Caki2 (cell line): ENCODE measurements at places on chromosomes 11 and 22.

DNA sequence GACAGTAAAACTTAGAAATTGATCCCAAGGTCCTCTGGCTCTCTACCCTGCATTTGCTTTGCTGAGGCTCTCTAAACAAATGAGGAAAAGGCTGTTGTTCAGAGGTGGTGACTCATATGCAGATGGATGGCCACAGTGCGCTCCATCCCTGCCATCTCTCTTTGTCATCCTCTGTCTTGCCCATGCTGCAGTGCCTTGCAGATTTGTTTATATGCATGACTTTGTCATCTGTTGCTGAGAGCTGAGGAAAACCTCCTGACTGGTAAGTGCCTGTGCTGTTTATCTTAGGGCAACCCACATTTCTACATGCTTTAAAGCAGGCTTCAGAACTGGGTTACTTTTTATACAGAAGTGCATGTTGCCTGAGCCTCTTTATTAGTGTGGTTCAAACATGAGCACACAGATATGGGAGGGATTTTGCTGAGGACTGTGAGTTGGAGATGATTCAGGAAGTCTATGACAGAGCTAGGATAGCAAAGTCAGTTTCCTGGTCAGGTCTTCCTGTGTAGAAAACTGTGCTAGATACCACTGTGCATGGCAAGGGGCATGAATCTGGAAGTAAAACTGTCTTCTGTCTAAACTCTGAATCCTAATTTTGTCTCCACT lies 57.4 kb downstream of the JAM3 start:
- DNase-seq: peak; percentile 10

GRCh38 chr11:8679006-8679405 lies 3.5 kb downstream of the TRIM66 start:
- no peak for DNase-seq

GRCh38 chr22:18988958-18989357 lies 52.9 kb upstream of the PRODH start:
- no peak for DNase-seq

GRCh38 chr11:43954241-43954640 lies 11.8 kb downstream of the C11orf96 start:
- no peak for DNase-seq

DNA sequence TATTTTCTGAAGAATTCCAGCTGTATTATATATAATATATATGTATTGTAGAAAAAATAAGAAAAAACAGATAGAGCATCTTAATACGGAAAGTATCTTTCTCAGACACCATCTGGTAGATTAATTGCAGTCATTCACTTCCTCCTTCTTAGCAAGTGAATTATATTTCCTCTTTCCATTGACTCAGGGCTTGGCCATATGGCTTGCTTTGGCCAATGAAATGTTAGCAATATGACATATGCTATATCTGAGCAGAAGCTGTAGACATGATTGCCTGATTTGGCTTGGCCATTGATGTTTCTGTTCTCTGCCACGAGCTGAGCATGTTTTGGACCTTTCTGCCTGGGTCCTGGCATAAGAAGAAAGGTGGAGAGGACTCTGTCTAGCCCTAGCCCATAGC lies 34.4 kb upstream of the ZBED5 start:
- no peak for DNase-seq

GRCh38 chr11:10669258-10670033 lies 24.1 kb downstream of the IRAG1 start:
- DNase-seq: no peak

DNA sequence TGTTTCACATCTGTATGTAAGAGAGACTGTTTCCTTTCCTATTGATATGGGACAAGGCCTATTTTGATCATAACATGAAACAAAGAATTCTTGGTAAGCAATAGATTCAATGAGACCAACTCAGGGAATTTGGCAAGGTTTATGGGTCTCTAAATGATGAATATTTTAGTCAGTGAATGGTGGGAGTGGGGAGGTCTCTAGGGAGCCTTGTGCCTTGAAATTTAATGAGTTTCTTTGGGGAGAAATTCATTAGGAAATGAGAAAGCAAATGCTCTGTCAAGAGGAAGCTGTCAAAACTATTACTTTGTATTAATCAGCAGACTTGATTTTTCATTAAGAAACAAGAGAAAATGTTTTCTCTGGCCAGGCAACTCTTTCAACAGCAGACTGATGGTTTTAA lies 921.7 kb upstream of the API5 start:
- DNase-seq: no peak

DNA sequence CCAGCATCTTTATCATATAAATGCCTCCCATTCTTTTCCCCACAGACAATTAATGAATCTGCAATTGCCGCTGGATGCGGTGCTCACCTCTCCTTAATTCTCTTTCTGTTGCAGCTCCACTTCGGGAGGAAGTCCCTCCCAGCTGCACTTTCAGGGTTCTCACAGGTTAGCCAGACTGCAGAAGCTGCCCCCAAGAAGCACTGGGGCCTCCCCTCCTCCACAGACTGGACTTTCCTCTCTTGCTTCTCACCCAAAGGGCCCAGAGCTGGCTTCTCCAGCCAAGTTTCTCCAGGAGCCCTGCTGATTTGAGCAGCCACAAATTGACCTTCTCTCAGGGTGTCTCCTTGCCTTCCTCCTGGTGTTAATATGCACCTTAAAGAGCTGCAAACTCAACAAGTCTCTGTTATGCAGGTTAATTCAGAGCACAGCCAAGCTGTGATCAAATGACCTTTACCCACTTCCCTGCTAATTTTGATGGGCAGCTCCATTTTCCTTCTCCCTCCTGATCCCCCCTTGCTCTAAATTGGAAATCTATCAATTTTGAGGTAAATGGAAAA lies 298.9 kb downstream of the BUD13 start:
- DNase-seq: no peak

DNA sequence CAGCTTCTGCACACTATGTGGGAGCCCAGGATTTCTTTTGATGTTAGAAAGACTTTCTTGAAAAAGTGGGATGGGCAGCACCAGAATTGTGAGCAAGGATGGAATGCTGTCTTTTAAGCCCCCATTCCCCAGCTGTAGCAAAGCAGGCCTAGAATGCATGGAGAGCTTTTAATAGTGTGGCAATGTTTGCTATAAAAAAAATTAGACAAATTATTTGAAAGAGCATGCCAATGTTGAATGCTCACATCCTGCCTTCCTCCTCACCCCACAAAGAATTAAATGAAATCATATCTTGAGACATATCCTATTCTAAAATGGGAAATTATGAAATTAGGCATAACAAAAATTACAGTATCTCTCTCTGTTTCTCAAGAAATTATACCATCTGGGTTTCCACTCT lies 154.7 kb downstream of the C11orf91 start:
- DNase-seq: no peak

GRCh38 chr11:19746086-19746485 lies 33.4 kb downstream of the NAV2 start:
- DNase-seq: no peak

DNA sequence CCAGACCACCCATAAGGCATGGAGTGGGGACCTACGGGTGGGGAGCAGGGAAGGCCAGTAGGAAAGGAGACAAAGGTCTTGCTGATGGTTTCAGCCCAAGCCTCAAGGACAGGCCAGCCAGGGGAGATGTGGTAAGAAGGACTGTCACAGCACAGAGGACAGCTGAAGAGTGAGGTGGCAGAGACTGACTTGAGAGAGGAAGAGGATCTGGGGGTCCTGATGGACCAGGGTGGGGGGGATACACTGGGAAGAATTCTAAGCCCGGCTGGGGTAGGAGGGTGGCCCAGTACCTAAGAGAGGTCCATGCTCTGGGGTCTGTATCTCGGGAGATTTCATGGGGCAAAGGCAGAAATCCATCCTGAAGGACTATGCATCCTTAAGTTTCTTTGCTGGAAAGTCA lies 66.1 kb upstream of the THY1 start:
- DNase-seq: no peak

DNA sequence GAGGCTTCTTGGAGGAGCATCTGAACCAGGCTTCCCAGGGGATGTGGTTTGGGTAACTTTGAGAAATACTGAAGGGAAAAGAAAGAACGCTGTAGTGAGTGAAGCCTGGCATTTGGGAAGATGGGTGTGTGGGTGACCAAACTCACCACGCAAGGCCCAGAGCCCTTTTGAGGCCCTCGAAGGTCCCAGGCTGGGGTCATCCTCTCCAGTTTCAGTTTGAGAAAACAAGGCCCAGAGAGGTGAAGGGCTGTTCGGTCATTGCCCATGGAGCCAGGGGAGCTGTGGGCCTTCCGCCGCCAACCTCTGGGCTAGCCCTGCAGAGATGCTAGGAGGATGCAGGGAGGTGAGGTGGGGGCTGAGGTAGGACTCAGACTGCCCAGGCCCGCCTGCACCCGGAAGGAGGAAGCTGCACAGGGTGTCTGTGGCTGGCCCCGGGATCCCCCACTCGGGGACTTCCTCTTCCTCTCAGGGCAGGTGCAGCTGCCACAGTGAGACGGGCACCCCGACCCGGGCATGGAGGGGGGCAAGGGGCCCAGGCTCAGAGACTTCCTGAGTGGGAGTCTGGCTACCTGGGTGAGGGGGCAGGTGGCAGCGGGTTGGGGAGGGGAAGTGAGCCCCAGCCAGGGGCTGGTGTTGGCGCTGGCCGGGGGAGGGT lies at the start of gene CCDC88B:
CCDC88B (plus strand) TSS at position 451 of the 655 bp plus-strand sequence; CDS start at position 514, 63 bp downstream.
- DNase-seq: no peak

- DNase-seq: no peak
Observed at GRCh38 chr11:123428116-123428715, 1.9 kb upstream of the GRAMD1B start.

DNA sequence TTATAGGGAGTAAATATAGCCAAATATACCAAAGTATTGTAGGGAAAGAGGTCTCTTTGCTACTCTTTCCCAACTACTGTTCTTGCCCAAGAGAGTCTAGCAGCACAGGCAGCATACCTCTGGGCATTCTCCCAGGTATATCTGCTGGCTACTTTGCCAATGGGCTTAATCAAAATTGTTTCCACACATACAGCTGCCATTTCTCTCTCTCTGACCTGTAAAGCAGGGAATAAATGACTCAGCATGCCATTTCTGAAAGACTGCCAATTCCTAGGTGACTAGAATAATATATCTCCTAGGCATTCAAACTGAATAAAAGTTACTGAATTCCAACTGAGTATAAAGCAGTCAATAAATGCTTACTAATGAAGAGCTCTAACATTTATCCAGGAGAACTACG lies 44.6 kb downstream of the RDX start:
- peak; percentile 68 for DNase-seq

DNA sequence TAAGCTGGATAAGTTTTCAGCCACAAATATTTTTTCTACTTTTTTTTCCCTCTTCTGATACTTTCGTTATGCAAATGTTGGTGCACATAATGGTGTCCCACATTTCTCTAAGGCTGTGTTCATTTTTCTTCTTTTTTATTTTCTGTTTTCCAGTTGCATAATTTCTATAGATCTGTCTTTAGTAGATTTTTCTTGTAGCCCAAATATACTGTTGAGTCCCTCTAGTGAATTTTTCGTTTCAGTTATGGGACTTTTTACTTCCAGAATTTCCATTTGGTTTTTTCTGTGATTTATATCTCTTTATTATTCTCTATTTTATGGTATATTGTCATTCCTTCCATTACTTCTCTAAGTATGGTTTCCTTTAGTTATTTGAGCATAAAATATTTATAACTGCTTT lies 72.0 kb downstream of the SWAP70 start:
- no peak for DNase-seq

DNA sequence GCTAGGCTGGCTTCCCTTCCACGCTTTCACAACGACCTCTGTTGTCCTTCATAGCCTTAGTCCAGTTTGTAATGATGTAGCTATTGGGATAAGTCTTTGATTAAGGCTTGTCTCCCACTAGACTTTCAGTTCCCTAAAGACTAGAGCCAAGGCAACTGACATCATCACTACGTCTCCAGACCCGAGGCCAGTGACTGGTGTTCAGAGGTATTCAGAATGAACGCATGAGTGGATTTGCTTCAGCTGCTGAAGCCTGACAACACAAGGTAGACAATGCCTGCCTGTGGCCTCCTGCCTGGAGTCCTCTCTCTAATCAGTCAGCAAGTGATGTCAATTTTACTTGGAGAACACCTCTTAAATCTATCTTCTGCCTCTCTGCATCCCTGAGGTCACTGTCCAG lies 13.6 kb downstream of the EFCAB6 start:
- DNase-seq: peak; percentile 78

GRCh38 chr11:119874660-119875238 lies 145.7 kb upstream of the NECTIN1 start:
- no peak for DNase-seq

DNA sequence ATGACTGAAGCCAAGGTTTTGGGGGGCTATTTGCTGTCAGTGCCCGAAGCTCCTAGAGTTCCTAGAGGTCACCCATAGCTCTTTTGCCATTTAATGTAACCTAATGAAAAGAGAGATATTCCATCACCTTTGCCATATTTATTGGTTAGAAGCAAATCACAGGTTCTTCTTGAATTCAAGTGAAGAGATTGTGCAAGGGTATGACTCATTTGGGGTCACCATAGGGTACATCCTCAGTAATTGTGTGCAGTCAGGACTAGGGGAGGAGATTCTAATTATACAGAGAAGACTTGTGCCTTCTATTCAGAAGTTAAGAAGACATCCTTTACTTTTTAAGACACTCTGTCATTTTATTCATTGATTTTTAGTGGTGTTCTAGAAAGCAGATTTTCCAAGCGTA lies 6.9 kb upstream of the PRAME start:
- DNase-seq: no peak

GRCh38 chr11:77278595-77279506 lies 22.6 kb downstream of the GDPD4 start:
- DNase-seq: no peak

GRCh38 chr11:133269267-133269666 lies 263.0 kb downstream of the OPCML start:
- no peak for DNase-seq

DNA sequence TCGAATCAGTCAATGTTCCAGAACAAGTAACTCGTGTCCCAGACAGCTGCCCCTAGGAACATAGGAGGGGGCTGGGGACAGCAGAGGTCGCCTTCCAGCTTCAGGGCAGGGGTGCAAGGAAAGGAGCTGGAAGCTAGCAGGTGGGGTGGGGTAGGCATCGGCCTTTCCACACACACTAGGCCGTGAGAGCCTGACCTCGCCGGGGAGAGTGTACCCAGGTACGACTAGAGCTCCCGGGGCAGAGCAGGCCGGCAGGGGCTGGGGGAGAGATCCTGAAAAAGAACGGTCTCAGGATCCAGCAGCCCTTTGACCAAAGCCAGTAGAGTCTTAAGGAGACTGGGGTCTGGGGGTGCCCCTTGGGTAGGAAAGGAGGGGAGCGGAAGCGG lies 1127.5 kb downstream of the BRD1 start:
- DNase-seq: no peak

- no peak for DNase-seq
Observed at GRCh38 chr11:81874635-81875034, 859.0 kb downstream of the FAM181B start.
